ENCODE measurements at places on chromosomes 1 and 21.

DNA sequence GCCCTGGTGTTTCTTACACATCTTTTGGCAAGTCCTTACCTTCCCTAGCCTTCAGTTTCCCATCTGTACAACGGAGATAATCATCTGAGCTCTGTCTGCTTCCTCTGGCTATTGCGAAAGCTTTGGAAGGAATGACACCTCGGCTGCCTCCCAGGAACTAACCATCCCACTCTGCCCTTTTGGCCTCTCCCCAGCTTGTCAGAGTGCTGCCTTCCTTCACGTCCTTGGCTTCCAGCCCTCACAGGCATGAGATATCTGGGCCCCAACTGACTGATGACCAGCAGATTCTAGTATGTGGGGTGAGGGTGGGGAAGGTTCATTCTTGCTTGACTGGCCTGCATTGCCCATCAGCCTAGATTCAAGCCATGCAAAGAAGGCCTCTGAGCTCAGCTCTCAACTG lies 253.1 kb upstream of the FGGY start:
- DNase-seq, result peak; percentile 86

DNA sequence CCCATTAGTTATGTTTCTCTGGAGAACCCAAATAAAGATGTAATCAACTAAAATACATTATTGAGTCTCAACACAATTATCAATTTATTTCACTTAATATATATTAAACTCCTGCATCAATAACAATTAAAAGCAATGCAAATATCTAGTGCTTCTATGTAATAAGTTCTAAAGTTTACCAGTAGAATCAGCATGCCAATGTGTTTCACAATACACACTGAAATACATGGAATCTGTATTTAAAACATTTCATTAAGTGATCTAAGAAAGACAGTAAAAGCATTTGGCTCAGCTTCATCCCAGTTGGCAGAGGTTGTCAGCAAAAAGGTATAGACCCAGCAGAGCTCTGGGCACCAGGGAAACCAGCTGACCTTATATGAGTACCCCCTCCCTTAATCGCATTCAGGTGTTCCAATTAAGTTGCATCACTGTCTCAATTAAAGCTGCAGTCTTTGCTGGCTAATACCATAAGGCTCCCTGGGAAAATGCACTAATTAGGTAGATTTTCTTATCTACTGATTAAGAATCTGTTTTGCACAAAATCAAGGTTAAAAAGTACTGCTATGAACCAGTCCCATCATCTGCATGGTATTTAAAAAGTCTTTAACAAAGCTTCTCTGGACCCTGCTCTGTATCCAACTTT lies 63.1 kb downstream of the NIBAN1 start:
- DNase-seq, result no peak

DNA sequence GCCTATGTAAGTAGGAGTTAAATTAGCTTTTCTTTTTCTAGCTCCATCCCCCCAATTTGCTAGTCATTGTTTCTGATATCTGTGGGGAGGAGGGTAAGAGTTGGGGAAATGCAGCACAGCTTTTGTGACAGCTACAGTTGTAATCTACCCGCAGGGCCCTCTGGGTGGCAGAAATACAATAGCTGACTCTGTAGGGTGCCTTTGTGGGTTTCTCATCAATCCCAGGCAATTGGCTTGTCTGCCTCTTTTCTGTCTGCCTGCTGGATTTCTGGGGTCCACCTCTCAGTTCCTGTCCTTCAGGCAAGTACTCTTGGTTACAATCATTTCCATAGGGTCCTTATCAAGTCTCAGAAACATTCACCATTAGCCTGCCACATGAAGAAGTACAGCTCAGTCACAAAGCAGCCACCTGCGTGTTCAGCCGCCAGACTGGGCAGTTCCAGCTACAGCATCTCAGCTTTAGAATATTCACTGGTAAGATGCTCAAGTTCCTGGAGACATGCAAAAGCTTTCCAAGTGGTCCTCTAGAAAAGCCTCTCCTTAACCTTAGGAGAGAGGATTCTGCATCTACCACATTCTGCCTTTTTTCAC lies 19.2 kb upstream of the SLC44A5 start:
- no peak for DNase-seq

- DNase-seq, result no peak
Measured at GRCh38 chr21:14479241-14479786, 66.8 kb downstream of the SAMSN1 start.
